ENCODE measurements at places on chromosomes 13 and 19.

- DNase-seq, result no peak
Measured at GRCh38 chr19:19191768-19192077, 229 bp downstream of the BORCS8 start.

- no peak for DNase-seq
Measured at GRCh38 chr19:13095393-13095784, 7.3 kb downstream of the LYL1 start.

DNA sequence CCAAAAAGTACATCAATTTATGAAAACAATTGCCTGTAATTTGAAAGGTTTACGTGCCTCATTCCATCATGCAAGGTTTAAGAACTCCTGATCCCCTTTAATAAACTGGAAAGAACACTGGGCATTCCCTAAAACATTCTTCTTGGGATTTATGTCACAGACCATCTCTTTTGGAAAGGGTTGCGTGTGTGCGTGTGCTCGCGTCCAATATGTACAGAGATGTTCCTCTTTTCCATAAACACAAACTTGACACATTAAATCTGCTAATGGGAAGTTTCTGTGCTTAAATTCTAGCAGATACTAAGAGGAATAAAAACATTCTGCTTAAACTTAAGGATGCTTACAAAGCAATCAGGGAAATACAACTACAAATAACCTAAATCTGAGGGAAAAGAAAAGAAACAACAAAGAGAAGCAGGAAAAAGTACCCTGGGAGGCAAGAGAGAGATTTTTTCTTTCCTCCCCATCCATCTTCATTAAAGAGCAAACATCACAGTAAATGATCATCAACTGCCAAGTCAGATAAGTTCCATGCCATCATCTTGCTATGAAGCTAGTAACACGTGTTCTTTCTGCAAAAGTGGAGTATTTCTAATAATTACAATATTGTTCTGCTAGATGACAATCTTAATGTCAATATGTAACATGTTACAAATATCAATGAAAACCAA lies 83.7 kb downstream of the STK24 start:
- no peak for DNase-seq

- no peak for DNase-seq
Measured at GRCh38 chr19:40381321-40381720, 8.7 kb downstream of the HIPK4 start.

GRCh38 chr19:3984584-3984907 lies 717 bp downstream of the EEF2 start:
- DNase-seq, result no peak

GRCh38 chr19:15291548-15292021 lies 40.8 kb downstream of the BRD4 start:
- DNase-seq, result no peak
